Activated CD4-positive, alpha-beta T cell treated with anti-CD3 and anti-CD28 coated beads, Interleukin-2, amount 50 U/mL, for 24 hours (primary cell): ENCODE measurements at places on chromosomes 7 and 10.

DNA sequence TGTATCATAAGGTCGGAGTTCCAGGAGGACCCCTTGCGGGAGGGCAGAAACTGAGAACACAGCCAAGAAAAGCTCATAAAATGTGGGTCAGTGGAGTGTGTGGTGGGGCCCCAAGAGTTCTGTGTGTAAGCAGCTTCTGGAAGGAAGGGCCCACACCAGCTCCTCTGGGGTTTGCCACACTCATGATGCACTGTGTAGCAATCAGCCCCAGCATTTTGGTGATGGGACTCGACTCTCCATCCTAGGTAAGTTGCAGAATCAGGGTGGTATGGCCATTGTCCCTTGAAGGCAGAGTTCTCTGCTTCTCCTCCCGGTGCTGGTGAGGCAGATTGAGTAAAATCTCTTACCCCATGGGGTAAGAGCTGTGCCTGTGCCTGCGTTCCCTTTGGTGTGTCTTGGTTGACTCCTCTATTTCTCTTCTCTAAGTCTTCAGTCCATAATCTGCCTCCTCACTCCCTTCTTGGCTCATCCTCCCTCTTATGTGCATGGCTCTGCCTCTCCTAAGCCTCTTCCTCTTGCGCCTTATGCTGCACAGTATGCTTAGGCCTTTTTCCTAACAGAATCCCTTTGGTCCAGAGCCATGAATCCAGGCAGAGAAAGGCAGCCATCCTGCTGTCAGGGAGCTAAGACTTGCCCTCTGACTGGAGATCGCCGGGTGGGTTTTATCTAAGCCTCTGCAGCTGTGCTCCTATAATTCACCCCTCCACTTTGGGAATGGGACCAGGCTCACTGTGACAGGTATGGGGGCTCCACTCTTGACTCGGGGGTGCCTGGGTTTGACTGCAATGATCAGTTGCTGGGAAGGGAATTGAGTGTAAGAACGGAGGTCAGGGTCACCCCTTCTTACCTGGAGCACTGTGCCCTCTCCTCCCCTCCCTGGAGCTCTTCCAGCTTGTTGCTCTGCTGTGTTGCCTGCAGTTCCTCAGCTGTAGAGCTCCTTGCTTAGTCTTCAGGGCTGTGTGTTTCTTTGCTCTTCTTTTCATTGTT lies 17.8 kb downstream of the PRSS2 start:
- no peak for DNase-seq

DNA sequence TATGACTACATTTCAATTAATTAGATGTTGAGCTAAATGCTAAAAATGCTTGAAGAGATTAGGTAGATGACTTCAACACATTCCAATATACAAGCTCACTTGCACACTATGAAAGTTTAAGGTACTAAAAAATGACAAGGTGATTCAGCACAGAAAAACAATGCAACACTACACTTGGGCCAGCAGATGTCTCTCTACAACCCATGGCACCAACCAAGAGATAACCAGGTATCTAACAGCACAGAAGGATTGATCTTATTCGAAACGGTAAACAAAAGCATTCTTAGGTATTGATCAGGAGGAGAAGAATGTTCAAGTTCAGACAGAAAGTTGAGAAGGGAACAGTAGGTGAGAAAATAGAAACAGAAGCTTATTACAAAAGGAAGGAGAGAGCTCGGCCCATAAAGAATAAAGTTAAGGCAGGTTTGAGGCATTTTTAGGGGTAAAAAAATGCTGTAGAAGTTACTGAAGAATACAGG lies 248.2 kb upstream of the KLF14 start:
- DNase-seq = no peak

- no peak for DNase-seq
Measured at GRCh38 chr10:132850246-132850645, 64.3 kb upstream of the NKX6-2 start.

GRCh38 chr7:37109843-37110242 lies 338.8 kb downstream of the ELMO1 start:
- DNase-seq = no peak

DNA sequence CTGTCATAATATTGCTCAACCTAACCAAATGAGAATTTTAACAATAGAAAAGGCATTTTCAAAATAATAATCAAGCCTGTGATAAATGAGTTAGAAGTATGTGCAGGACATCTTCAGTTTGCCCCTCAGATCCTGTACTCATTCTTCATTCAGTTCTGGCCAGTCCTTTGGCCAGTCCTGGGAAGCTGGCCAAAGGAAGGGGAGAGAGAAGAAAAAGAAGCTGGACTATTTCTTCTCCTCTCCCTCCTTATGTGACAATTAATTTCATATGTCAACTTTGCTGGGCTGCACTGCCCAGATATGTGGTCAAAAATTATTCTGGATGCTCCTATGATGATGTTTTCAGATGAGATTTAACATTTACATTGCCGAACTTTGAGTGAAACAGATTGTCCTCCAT lies 31.6 kb upstream of the ITGB8 start:
- DNase-seq = no peak

DNA sequence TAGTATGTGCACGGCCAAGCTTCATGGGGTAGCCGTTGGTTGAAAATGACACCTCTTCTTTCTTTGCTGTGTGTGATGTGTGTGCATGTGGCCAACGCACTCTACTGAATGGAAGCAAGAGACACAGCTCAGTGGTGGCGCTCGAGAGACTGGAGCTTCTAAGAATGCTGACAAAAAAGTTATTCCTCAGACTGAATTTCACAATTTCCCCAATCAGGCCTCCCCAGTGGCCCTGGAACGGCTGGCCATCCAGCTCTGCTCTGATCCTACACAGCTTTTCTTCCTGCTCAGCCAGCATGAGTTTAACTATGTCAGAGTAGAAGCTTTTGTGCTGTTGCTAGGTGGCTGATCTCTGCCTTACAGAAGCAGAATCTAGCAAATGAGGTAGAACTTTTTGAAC lies 186.7 kb upstream of the PLXDC2 start:
- no peak for DNase-seq

GRCh38 chr10:5165738-5166137 lies 19.2 kb downstream of the AKR1C8 start:
- no peak for DNase-seq

DNA sequence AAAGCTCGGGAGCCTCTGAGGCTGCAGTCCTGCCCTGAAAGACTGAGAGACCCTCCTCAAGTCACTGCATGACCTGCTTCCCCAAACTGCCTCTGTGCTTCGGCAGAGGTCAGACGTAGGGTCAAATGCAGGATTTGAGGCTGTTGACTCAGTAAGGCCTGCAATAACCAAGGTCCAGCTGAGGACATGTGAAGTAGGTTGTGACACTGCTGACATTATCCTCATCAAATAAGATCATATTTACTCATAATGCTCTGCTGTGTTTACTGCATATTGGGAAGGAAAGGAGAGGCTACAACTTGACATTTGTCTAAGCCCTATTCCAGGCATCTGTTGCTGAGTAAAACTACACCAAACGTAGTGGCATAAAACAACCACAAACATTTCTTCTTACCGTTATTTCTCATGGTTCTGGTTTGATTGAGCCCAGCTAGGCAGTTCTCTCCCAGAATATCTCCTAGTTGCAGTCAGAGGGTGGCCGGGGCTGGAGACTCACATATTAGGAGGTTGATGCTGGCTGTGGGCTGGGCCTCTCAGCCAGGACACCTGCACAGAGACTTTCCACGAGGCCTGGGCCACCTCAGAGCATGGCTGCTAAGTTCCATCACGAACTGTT lies 122.1 kb upstream of the STK17A start:
- no peak for DNase-seq

- DNase-seq = no peak
Measured at GRCh38 chr10:4170633-4171314, 385.8 kb upstream of the KLF6 start.

DNA sequence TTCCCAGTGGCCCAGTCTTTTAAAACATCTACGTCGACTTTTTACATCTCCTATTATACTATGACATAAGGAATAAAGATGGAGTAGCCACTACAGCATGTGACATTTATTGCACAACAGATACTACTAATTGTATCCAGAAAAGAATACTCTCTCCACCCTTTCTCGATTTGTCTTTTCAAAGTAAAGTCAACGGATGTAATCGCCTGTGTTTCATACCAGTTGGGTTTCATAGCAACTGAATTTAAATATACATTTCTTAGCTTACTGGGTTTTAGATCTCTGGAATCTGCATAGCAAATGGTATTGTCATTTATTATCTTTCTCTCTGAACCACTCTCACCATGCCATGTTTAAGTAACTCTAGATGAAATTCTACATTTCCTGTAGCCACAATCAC lies 86.4 kb upstream of the TRIL start:
- no peak for DNase-seq

- DNase-seq = no peak
Measured at GRCh38 chr7:7315851-7316250, 133.5 kb downstream of the C1GALT1 start.

DNA sequence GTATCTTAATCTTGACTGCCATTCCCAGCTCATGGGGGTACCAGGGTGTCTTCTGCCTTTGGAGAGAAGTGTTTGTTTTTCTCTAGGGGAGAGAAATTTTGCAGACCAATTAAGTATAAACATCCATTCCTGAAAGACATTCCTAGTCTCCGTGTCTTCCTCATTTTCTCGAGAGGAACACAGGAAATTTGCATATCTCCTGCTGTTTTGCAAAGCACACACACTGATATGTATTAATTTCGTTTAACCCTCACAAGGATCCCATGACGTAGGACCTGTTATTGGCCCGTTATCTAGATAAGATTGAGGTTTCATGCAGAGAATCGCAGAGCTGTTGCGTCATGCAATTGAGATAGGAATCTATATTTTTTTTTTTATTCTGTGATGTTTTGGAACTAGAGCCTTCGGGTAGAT lies 944 bp downstream of the RHBDD2 start:
- no peak for DNase-seq

DNA sequence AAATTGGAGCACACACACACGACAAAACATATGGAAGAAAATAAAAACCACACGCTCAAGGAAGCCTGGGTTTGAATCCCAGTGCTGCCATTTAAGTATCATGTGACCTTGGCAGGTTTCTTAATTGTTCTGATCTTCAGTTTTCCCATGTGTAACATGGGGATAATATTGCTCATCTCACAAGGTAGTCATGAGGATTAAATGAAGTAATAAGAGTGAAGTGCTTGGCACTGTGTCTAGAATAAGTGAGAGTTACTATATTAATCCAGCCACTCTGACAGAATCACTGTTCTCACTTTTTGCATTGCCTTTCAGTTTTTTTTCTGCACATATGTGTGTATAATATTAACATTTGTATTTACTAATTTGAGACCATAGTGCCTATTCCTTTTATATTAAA lies 43.3 kb downstream of the GOLGA7B start:
- no peak for DNase-seq

- no peak for DNase-seq
Measured at GRCh38 chr7:96327429-96327828, 5.5 kb upstream of the SLC25A13 start.
